ENCODE measurements at places on chromosomes 12 and 14.

DNA sequence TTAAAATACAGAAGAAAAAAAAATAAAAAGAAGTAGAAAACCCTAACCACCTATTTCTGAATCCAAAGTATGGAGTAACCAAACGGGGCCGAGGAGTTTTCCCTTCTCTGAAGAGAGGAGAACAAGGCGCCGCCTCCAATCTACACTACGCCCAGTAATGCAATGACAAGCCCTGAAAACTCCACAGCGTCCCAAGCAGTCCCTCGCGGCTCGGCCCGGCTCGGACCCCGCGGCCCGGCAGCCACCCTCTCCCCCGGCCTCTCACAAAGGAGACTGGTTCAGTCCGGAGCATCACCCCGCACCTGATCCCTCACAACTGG lies 371 bp downstream of the CHD8 start:
- no peak for DNase-seq

- no peak for DNase-seq
Measured at GRCh38 chr12:111328138-111328537, 40.8 kb downstream of the PHETA1 start.

- no peak for DNase-seq
Measured at GRCh38 chr14:73324533-73324932, 87.2 kb downstream of the PAPLN start.

- DNase-seq = peak; percentile 67
Measured at GRCh38 chr14:85471744-85472143, 58.2 kb upstream of the FLRT2 start.

DNA sequence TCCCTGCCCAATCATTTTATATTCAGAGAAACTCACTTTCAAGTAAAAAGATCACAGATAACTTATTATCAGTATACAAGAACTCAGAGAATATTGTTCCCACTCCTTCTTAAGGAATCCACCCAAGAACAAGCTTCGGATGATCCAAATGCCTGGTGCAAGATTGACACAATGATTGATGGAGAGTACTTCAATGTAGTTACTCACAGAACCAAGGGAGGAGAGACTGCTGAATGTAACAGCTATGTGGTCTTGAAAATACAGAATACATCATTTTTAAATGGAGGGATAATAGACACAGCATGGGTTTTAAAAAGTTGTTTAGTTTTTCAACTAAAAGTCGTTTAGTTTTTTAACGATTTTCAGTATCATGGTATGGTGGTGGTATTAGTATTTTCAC lies 38.4 kb upstream of the SELPLG start:
- DNase-seq = no peak

DNA sequence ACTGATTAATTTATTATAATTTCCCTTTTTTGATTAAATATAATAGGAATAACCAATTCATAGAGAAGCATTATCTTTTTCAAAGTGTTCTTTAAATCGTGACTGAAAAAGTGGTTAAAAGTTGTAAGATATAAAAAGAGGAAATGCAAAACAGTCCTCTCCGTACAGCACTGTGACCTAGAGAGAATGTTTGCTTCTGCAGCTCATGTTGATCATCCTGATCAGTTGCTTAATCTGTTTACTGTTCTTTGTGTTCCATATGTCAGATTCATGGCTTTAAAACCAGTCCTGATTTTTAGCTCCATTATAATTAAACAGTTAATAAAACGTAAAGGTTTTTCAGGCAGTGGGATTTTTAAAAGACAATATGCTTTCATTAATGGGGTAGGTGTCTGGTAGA lies 4.7 kb downstream of the TTC8 start:
- DNase-seq = no peak
